ENCODE measurements at places on chromosomes 4 and X. TPM values are rescaled to one million over a fixed set of nuclear protein-coding genes. Genes with fewer than 3 reads are reported as not detected.

DNA sequence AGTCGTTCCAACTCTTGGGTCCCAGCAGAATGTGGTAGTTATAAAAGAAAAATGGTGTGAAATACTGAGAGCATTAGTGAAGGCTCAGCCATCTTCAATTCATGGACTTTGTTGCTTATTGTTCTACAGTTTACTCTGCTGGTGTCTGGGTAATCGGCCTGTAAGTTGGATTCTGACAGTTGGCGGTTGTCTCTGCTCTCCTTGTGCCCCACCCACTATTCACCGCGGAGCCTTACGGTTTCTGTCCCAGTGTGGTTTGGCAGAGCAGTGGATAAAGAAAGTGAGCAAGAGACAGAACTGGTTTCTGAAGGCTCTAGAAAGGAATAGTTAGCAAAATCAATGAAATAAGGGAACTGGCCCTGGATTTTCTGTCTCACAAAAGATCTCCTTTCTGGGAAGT, 9.1 kb downstream of the LONRF3 start:
- DNase-seq: no peak

DNA sequence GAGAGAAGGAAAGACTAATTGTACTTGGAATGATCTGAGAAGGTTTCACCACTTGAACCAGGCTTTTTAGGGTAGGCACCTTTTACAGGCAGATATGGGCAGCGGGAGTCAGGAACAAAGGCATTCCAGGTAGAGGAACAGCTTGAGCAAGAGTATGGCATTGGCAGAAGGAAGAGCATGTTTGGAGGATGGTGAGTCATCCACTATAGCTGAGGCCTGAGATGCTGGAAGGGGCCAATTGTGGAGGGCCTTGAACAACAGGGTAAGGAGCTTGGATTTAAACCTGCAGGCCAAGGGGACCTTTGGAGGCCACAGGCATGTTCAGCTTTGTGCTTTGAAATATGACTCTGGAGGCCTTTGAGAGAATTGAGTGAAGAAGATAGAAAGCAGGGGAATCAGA, 32.2 kb downstream of the PFKFB1 start:
- DNase-seq: no peak

GRCh38 chrX:110402091-110402849, 43.6 kb downstream of the RTL9 start:
- DNase-seq: peak; percentile 74

GRCh38 chr4:110071466-110071865, 126.9 kb downstream of the ELOVL6 start:
- DNase-seq: no peak

DNA sequence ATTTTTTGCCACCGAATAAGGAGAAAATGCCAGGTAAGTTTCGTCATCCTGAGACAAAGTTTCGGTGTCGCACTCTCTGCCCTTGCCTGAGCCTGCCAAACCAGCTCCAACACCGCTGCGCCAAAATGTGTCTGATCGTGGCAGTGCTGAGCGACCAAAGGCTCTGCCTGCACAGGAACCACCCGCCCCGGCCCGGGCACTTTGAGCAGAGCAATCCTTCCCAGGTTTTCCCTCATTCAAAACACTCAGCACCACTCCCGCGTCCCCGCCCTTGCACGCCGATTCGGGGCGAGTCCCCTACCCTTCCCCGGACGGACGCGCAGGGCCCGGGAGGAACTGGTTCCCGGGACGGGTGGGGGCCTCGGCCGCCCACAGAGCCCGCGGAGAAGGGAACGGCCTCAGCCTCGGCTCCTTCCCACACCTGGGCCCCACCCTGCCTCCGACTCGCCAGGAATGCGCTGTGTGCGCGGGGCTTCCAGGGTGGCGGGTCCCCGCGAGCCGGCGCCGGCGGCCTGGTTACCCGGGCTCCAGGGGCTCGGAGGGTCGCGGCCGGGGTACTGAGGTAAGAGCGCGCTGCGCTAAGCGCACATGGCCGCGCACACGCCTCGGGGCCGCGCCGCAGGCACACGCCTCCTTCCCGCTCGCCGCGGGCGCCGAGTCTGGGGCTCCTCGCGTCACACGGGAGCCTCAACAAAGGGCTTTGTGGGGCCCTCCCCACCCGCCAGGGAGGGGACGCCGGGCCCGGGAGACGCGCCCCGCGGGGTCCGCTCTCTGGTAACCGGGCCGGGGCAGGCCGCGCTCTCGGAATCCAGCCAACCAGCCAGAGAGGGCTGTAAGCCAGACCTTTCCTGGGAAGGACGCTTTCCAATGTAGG, at the start of gene C4orf36:
C4orf36 (minus strand) TSS at position 661 of the 874 bp plus-strand sequence. CDS start 902 bp downstream, outside the sequence.
- peak; percentile 18 for DNase-seq

DNA sequence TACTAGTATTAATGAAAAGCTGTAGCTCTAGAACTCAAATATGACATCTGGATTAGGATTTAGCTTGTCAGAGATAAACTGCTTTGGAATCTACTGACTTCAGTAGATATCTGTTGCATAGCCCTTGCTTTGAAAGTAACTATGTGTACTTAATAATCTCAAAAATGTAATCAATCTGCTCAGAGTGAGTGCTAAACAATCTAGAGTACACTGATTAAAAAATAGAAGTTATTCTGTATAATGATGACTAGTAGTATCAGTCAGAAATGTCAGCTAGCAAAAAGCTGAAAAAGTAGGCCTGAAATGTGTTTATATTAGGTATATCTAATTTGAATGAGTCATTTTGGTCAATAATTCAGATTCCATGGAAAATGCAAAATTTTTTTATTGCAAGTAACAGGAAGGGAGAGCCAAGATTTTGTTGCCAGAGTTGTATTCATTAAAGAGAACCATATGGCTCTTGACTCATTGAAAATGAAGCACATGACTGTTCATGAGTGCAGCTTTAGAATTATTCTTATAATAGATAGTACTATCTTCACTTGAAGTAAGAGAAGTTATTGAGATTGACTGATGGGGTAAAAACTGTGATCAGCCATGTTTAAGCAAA, 20.0 kb downstream of the CLCN3 start:
- DNase-seq: peak; percentile 91

DNA sequence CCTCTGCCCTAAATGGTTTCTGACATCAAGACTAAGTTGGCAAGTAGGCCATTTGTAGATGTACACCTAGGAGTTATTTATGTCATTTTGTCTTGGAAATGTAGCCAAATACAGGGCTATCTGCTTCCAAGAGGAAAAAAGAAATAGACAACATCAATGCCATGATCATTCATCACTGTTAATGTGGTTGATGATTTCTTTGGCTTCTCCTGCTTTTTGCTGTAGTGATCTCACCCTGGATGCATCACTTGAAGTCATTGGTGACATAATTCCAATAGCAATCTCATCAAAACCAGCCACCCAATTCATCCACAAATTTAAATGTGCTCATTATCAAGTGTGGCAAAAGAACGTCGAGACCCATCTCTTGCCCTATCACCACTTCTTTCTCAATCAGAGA, 222.6 kb upstream of the PPARGC1A start:
- peak; percentile 15 for DNase-seq

GRCh38 chr4:29259556-29259955, 1460.6 kb upstream of the PCDH7 start:
- DNase-seq: no peak

GRCh38 chrX:149074398-149074797, 430.7 kb downstream of the IDS start:
- DNase-seq: no peak

DNA sequence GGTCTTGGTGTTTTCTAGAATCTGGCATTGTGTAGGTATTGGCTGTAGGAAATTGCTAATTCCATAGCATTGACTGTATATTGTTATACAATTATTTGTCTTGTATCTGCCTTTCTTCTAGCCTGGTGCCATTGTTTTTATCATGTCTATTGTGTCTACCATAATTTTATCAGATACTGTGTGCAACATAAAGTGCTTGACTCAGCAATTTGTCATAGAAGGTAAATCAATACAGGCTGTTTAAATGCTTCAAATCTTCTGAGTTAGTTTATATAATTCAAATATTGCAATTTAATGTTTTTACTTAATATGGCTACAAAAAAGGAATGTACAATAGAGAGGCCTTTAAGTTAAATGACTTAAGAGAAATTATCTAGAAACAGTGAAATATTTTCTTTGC, 263.3 kb upstream of the UGT8 start:
- DNase-seq: no peak

DNA sequence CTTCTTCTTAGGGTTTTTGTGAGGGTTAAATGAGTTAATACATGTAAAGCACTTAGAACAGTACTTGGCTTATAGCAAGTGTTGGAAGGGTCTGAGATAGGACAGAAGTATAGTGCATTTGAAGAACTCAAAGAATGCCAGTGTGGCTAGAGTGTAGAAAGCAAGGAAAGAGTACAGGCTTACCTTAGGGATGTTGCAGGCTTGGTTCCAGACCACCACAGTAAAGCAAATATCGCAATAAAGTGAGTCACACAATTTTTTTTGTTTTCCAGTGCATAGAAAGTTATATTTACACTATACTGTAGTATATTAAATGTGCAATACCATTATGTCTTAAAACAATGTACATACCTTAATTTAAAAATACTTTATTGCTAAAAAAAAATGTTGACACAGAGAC, 41.3 kb downstream of the KIF4A start:
- DNase-seq: peak; percentile 16

The FGF13 gene
- 0.18 TPM for total RNA-seq

The PPP1R2C gene
- total RNA-seq: not detected

The HTRA3 gene
- total RNA-seq: 1.1 TPM

The ADH7 gene
- not detected for total RNA-seq

The CENPE gene
- 14.5 TPM for total RNA-seq

The IQSEC2 gene
- 3.9 TPM for total RNA-seq

Measured in IMR-90 (cell line).